ENCODE measurements at places on chromosomes 7 and 10.

DNA sequence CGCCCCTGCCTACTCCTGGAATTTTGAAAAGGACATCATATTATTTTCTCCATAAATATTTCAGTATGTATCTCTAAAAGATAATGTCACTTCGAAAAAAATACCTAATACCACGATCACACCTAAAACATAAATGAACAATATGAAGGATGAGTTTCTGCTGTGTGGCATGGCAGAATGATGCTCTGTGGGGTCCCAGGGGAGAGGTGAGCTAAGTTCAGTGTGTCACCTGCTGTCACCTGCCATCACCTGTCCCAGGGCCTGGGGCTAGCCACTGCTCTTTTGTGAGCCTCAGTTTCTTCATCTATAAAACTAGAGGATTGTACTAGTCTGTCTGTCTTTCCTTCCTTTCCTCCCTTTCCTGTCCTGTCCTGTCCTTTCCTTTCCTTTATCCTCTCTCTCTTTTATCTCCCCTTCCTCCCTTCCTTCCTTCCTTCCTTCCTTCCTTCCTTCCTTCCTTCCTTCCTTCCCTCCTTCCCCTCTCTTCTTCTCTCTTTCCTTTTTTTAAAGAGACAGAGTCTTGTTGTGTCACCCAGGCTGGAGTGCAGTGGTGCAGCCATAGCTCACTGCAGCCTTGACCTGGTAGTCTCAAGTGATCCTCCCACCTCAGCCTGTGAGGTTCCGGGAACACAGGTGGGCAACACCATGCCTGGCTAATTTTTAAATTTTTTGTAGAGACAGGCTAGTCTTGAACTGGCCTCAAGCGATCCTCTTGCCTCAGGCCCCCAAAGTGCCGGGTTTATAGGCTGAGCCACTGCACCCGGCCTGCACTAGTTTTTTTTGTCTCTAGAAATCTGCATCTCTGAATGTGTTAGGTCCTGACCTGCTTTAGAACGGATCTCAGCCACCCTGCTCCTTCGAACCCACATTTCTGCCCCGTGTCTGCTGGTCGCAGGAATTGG is 43.1 kb downstream of the CUX1 start:
- no peak for DNase-seq

GRCh38 chr10:119991816-119992215 is 99.3 kb downstream of the SEC23IP start:
- DNase-seq = no peak

DNA sequence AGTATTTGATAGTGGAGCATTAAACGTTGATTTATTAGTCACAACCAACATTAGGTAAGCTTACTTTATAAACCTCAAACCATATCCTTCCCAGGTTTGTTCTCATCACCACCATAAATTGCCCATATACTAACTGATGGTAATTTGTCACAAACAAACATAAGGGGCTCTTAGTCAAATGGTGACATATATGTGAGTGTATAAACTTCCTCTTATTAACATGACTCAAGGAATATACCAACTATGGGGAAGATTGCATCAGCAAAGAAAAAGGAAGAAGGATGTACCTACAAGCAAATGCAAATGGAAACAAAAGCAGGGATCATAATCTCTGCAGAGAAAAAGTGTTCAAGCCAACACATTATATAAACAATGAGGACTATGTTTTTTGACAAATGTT is 418.2 kb upstream of the AKR1E2 start:
- DNase-seq = no peak

DNA sequence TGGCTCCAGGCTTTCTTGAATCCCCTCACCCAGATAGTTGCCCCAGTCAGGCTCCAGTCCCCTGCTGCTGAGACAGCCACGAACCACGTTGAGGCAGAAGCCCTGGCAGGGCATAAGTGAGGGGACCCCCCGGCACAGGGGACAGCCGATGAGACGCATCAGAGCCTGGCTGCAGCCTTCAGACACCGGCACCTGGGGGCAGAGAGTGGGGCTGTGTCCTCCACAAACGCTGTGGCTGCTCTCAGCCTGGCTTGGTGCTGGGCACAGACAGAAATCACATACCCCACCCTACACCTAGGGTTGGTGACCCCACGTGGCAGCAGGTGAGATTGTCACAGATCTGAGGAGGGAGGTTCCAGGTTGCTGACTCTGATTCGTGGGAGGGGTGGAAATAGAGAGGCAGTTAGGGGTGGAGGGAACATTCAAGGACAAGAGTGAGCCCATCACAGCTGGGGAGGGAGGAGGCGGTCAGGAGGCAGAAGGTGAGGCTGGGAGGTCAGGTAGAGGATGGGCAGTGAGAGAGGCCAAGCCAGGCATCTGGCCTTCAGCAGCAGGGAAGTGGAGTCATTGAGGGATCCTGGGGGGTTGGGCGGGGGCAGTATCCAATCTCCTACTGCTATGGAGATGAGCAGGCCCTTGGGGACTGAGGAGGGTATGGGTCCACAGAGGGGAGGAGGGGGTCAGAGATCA is 3.2 kb downstream of the GPC2 start:
- DNase-seq = no peak

DNA sequence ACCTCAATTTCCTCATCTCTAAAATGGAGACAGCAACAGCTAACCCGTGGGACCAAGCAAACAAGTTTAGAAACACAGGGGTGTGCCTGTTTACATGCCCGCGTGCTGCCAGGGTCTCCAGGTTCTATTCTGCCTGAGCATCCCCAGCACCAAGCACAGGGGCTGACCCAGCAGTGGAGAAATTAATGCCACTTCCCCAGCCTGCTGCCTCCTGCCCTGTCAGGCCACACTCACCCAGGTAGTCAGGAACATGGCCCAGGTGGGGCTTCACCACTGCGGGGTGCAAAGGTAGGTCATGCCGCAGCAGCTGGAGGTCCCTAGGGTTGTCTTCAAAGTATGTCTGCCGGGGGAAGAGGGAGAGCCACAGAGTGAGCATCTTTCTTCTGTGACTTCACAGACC is 5.8 kb downstream of the DDX56 start:
- DNase-seq = no peak

GRCh38 chr10:79137300-79137756 is 68.6 kb downstream of the ZMIZ1 start:
- DNase-seq = no peak

DNA sequence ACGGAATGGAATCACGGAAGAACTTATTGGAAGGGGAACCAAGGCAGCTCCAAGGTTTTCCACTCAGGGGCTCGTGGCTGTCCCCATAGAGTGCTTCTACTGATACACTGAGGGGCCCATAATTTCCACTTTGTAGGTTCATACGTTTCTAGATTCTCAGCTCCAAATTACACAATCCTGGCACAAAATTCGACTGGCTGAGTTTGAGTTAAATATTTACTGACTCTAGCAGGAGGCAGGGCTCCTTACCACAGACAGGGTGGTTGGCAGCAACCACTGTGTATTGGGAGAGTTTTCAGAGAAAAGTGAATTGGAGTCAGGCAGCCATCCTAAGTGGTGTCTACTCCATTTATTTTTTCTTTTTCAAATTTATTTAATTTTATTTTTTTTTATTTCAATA is 55.4 kb upstream of the SEC61G start:
- no peak for DNase-seq

DNA sequence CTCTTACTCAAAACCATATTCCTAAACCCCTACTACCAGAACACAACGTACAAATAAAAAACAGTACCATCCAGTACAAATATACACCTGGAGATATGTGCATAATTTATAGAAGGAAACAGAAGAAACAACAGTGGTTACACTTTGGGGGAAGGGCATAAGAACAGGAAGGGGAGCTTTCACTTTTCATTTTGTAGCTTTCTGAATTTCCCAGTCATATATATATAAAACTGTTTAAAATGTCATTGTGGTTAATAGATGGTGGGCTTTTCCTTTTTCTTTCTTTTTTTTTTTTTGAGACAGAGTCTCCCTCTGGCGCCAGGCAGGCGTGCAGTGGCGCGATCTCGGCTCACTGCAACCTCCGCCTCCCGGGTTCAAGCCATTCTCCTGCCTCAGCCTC is 47.2 kb downstream of the MALSU1 start:
- DNase-seq = no peak

DNA sequence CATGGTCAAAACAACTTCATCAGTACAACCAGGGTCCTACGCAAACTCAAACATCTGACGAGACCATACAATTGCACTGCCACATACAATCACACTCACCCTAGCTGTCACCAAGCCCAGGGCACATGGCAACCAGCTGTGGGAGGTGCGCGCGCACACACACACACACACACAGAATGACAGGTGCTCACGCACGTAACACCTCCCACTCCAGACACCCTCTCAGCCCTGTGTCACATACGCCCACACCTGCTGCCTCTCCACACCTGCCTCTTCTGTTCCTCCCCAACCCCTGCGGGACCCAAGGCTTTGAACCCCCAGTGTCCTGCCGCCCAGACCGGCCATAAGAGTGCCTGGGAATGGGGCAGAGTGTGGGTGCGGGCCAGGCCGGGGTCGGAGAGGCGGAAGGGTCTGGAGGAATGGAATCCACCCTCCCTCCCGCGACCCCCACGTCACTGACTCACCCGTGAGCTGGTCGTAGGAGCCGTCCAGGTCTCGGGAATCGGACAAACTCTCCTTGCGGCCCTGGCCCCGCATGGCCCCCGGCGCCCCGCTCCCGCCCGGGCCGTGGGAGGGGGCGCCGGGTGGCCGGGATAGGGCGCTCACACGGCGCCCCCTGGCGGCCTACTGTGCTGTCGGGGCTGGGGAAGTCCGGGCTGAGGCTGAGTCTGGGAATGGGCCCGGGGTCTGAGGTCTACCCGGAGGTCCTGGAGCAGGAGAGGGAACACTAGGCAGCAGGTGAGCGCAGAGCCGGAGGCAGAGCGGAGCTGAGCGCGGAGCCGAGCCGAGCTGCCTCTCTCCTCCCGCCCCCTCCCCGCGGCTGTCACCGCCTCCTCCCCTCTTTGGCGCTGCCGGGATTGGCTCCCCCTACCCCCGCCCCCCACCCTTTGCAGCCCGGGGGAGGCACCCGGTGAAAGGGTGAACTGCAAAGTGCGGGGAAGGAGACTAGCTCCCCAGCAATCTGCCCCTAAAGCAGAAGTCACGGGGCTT is at the start of gene KCNIP2:
TSS of gene KCNIP2 (minus strand) at position 769 of the 990 bp plus-strand sequence. CDS start at position 537, 232 bp downstream.
- DNase-seq = no peak

DNA sequence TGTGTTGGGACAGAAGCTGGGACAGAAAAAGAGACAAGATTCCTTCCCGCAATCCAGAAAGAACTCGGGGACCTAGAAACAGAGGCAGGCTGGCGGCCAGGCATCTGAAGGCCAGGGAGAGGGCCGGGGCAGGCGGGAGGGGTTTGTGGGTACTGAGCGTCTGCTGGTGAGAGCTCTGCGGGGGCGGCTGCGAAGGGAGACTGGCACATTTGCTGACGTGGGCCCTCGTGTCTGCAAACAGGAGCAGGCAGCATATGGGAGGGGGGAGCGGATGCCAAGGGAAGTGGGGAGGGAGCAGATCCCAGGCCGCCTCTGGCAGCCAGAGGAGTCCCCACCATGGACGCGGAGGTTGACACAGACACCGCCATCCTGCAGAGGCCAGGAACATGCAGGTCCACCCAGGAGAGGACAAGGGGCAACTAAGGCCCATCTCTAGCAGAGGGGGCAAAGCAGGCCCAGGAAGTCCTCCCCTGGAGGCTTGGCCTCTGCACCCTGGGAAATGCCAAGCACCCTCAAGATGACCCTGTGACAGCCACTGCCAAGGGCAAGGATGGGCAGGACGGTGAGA is 32.2 kb downstream of the KCNH2 start:
- peak; percentile 83 for DNase-seq

- DNase-seq = no peak
Measured at GRCh38 chr7:137476937-137477336, 133.4 kb upstream of the PTN start.

GRCh38 chr7:22675421-22675820 is 51.6 kb upstream of the IL6 start:
- DNase-seq = no peak

DNA sequence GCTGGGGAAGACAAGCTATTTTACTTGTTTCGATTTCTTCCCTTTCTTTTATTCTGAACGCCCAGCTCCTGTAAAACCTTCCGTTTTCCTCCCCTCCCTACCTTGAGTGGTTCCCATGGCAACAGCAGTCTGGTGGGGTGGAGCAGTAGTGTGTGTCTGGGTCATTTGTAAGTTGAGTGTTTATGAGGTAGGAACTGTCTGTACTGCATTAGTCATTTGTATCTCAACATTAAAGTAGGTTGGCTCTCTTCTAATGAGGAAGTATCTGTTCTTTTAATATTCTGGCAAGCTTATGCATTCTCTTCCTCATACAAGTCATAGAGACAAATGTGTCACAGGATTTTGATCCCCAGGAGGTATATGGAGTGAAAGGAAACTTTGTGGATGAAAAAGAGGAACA is 85.3 kb upstream of the CCDC6 start:
- DNase-seq = no peak

DNA sequence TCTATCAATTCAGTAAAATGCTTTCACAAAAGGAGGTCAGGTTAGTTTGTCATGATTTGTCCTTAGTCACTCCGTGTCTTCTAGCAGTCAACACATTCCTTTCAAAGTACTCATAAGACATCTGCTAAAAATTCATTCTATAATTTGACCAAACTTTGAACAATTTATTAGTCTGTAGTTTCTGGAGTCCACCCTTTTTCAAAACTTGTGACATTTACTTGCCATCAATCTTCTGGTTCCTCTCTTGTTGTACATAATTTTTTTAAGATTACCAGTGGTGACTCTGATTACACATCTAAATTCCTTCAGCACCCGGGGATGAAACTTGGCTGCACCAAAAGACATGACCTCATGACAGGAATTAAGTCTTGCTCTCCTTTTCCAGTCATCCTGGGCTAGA is 130.1 kb downstream of the NEBL start:
- no peak for DNase-seq

DNA sequence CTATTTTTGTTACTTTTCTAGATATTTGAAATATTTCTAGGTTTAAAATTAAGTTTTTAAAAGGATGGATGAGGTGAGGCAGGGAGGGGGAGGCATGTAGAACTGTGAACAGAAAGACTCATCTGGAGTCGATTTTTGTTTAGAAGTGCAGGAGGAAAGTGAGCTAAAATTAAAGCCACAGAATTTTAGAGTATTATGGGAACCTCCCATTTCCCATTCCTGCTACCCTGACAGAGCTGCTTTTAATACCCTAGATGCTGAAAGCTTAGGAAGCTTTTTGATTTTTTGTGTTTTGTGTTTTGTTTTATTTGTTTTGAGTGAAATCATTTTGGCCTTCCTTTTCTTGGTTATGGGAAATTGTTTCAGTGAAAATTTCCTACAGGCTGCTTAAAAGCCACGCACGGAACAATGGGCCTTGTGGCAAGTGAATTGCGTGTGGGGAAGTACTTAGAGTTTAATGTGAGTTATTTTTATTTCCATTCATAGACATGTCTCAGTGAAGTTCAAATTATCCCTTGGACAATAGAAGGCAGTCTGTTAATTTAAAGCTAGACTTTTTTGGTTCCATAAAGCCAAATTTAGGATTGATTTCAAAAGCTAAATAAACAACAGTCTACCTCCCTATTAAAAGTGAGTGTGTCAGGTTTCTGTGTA is 102.0 kb upstream of the HDAC9 start:
- DNase-seq = no peak

GRCh38 chr7:50775836-50776235 is 6.9 kb downstream of the GRB10 start:
- no peak for DNase-seq

- no peak for DNase-seq
Measured at GRCh38 chr7:2253021-2253420, 11.0 kb downstream of the NUDT1 start.

Data from sciatic nerve (tissue), 2 donors.